Activated CD8-positive, alpha-beta T cell treated with anti-CD3 and anti-CD28 coated beads for 36 hours (primary cell): ENCODE measurements at places on chromosomes 12 and 14. TPM values are rescaled to one million over a fixed set of nuclear protein-coding genes. Genes with fewer than 3 reads are reported as not detected.

GRCh38 chr12:65656891-65657351, 167.4 kb upstream of the HMGA2 start:
- H3K4me3 ChIP-seq, result no peak overlapping the region
- peaks cover 37% of the 10 kb centered on the region for H3K27me3 ChIP-seq
- H3K4me1 ChIP-seq, result peaks cover 24% of the 10 kb centered on the region
- no peak overlapping the region for H3K27ac ChIP-seq
- peak; percentile 42 for DNase-seq
- H3K36me3 ChIP-seq, result no peaks in the 10 kb centered on the region

DNA sequence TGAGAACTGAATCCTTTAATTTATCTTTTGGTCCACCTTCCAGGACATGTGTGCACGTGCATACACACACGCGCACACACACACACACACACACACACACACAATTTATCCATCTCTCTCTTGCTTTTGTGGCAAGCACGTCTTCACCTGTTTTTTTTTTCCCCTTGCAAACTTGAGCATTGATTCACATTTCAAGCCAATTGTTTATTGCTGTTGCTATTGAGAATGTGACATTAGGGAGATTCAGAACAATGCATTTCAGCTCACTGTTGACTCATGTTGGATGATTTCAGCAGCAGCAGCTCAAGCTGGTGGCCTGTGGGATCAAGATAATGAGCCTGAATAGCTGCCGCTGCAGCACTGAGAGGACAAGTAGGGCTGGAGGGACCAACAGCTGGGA, 128.9 kb downstream of the SNAPC1 start:
- H3K4me3 ChIP-seq, result no peak overlapping the region
- peaks cover 9% of the 10 kb centered on the region for H3K4me1 ChIP-seq
- no peak for DNase-seq
- H3K27ac ChIP-seq, result no peak overlapping the region

DNA sequence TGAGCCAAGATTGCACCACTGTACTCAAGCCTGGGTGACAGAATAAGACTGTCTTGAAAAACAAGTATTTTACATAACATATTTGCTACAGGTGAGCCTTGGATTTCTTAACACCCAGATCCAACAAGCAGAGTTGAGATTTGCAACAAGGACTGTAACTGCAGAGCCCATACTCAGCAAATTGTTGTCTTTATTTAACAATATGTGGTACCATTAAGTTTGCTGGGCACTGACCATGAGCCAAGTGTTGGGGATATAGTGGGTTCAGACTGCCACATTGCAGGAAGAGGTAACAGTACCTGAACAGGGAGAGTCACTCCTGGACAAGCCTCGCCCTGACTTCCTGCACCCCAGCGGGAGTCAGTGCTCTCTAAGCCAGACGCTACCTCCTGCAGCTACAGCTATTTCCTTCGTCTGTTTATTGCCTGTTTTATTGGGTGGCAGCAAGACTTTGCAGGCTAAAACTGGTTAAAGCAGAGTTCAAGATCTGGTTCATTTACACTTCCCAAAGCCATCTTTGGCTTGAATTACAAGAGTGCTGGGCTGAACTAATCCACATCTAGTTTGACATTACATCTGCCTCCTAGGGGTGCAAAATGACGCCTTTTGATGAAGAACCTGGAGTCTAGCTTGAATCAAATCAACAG, 12.5 kb downstream of the AHSA1 start:
- H3K4me3 ChIP-seq, result no peak overlapping the region
- no peak overlapping the region for H3K27ac ChIP-seq
- no peaks in the 10 kb centered on the region for H3K4me1 ChIP-seq

GRCh38 chr14:34069854-34070582, 119.1 kb upstream of the EGLN3 start:
- no peaks in the 10 kb centered on the region for H3K4me1 ChIP-seq
- H3K36me3 ChIP-seq, result no peaks in the 10 kb centered on the region
- no peak overlapping the region for H3K27ac ChIP-seq
- DNase-seq, result no peak

- no peak for DNase-seq
- H3K27ac ChIP-seq, result no peak overlapping the region
- peaks cover 12% of the 10 kb centered on the region for H3K27me3 ChIP-seq
- no peak overlapping the region for H3K4me3 ChIP-seq
These were observed 37.5 kb downstream of the CDC42BPB start for GRCh38 chr14:103019826-103020225.

DNA sequence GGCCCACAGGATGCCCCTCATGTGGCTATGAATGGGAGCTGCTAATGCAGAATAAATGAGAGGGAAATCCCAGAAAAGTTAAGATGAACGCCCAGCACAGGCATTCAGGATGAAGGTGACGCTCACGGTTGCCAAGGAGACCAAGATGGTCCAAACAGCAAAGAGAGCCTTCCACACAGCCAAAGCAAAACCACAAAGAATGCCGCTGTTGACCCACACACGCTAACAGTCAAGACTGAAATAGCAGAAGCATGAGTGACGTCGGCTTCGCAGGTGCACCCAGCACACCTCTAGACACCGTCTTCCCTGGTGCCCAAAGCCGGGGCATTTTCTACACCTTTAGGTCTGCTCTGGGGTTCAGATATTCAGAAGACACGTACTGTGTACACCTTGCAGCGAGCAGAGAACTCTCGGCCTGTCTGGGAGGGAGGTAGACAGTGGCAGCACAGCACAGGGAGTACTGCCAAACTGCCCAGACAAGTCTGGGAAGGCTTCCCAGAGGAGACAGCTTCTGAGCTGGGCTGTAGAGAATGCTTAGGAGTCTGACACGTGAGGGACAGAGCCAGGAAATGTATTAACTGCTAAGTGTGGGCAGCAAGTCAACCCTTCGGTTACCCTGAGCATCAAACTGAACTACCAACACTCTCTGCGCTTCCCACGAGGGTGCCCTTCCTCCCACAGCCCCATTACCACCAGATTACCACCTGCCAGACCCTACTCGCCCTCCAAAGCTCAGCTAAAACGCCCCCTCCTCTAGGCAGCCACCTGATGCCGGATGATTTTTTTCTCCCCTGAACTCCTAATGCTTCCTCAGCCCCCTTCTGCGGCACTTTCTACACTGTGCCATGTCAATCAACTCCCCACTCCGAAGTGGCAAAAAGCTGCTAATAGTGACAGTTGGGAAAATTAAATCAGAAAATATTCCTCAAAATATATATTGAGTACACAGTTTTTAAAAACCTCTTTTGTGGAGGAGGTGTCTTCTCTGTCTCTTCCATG, 50.1 kb downstream of the CCDC88C start:
- peak overlapping the region; percentile 83 for H3K27ac ChIP-seq
- DNase-seq, result peak; percentile 82
- no peaks in the 10 kb centered on the region for H3K27me3 ChIP-seq
- peaks cover 4% of the 10 kb centered on the region for H3K36me3 ChIP-seq

DNA sequence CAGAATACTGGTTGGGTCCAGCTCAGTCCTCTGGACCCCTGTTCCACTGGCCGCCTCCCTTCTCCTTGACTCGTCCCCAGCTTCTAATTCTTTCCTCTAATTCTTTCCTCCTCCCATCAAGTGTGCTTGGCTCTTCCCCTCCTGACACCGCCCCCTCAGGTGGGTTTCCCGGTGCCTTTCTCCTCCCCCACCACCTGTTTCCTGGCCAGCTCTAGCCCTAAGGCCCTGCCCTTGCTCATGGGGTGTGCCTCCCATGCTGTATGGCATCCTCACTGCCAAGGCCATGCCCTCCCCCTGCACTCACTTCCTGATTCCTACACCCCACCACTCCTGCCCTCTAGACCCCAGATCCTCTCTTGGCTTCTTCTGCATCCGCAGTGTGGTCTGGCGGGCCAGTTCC, 12.1 kb upstream of the EML1 start:
- H3K27ac ChIP-seq, result no peak overlapping the region
- no peaks in the 10 kb centered on the region for H3K4me1 ChIP-seq
- DNase-seq, result no peak
- peaks cover 29% of the 10 kb centered on the region for H3K27me3 ChIP-seq
- H3K4me3 ChIP-seq, result no peak overlapping the region
- no peaks in the 10 kb centered on the region for H3K36me3 ChIP-seq

GRCh38 chr12:127041985-127042625, 1224.9 kb upstream of the TMEM132C start:
- no peaks in the 10 kb centered on the region for H3K4me1 ChIP-seq
- DNase-seq, result no peak
- peaks cover 2% of the 10 kb centered on the region for H3K27me3 ChIP-seq
- H3K36me3 ChIP-seq, result no peaks in the 10 kb centered on the region
- H3K27ac ChIP-seq, result no peak overlapping the region

DNA sequence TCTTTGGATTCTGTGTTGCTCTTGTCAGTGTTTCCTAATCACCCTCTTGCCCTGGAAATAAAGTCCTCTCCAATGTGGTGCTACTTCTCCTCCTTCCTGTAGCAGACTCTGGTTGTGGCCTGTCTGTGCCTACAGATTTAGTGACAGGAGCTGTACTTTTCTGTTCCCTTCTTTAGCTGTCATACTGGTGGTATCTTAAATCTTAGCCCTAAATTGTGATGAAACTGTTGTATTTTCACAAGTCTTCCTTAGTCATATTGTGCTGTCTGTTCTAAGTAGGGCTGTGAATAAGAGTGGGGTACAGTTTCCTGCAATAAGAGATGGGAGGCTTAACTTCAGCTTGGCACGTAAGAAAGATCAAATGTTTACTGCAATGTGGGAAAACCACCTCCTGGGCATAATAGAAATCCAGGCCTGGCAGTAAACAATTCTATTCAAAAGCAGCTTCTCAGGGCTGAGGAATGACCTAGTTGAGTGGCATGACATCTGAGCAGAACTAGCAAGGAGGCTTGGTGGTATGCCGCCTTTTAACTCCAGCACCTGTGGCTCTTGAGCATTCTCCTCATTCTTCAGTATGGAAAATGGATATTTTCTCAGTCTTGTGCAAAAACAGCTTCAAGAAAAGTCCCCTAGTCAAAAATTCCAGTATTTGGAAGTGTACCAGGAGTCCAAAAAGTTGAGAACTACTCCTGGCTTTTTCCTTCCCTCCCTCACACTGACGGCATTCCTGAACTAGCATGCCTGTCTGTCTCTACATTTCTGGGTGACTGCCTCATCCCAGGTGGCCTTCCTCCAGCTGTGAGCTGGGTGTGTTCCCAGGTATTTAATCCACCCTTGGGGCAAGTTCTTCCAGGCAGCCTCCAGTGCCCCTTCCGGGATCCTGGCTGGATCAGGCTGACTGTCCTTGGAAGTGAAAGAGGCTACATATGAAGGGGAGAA, 19.5 kb downstream of the ANO6 start:
- H3K27ac ChIP-seq, result peak overlapping the region; percentile 83
- no peak overlapping the region for H3K4me3 ChIP-seq
- no peaks in the 10 kb centered on the region for H3K27me3 ChIP-seq
- no peak for DNase-seq
- peaks cover 8% of the 10 kb centered on the region for H3K36me3 ChIP-seq

DNA sequence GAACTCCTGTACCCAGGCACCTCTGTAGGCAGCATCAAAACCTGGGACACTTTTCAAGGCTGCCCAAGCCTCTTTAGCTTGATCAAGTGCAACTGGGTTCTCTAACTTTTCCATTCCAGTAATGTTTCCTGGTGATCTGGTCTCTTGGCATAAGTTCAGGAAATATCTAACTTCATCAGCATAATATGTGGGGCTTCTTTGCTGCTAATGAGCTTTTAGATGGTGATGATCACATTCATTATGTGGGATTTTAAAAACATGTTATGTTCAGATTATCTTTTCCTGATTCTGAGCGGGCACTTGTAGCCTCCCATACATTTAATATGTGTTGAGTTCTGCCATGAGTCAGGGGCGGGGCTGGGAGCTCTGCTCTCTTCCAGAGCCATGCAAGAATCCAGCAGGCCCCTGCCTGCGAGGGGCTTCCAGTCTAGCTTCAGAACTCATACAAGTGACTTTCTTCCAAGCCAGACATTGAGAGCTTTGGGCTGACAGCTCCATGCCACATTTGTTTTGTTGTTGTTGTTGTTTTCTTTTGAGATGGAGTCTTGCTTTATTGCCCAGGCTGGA, 39.5 kb upstream of the RIN3 start:
- no peaks in the 10 kb centered on the region for H3K36me3 ChIP-seq
- peaks cover 10% of the 10 kb centered on the region for H3K4me1 ChIP-seq
- no peak for DNase-seq
- H3K4me3 ChIP-seq, result no peak overlapping the region

- no peak for DNase-seq
- peaks cover 4% of the 10 kb centered on the region for H3K27me3 ChIP-seq
- H3K36me3 ChIP-seq, result no peaks in the 10 kb centered on the region
- H3K4me3 ChIP-seq, result no peak overlapping the region
- H3K4me1 ChIP-seq, result peaks cover 24% of the 10 kb centered on the region
- no peak overlapping the region for H3K27ac ChIP-seq
These were observed 16.4 kb upstream of the PLEKHH1 start for GRCh38 chr14:67516676-67517075.

DNA sequence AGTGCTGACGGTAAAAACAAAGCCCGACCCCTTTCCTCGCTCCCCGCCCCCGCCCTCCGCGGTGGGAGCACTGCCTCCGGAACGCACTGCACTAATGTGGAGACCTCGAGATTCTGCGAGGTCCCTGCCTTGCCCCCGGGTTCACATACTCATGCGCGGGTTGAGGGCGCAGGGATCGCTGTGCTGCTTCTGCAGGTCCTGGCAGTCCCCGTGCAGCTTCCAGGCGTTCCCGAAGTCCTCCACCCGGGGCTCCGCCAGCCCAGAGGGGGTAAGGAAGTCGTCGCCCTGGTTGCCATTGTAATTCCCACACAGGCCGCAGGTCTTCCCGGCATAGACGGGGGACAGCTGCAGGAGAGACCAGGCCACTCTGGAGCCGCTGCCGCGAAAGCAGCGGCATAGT, 66.8 kb downstream of the VWF start:
- H3K27ac ChIP-seq, result no peak overlapping the region
- no peak for DNase-seq
- no peak overlapping the region for H3K4me3 ChIP-seq
- no peaks in the 10 kb centered on the region for H3K36me3 ChIP-seq
- H3K4me1 ChIP-seq, result peaks cover 5% of the 10 kb centered on the region
- H3K27me3 ChIP-seq, result no peaks in the 10 kb centered on the region

- no peaks in the 10 kb centered on the region for H3K36me3 ChIP-seq
- no peak overlapping the region for H3K4me3 ChIP-seq
- H3K27me3 ChIP-seq, result no peaks in the 10 kb centered on the region
- H3K4me1 ChIP-seq, result no peaks in the 10 kb centered on the region
- H3K27ac ChIP-seq, result no peak overlapping the region
- DNase-seq, result no peak
These were observed 86.1 kb downstream of the MYF5 start for GRCh38 chr12:80802652-80803400.

- no peak overlapping the region for H3K27ac ChIP-seq
- no peaks in the 10 kb centered on the region for H3K4me1 ChIP-seq
- DNase-seq, result no peak
- H3K27me3 ChIP-seq, result no peaks in the 10 kb centered on the region
- H3K36me3 ChIP-seq, result no peaks in the 10 kb centered on the region
- H3K4me3 ChIP-seq, result no peak overlapping the region
These were observed 71.7 kb downstream of the TGFB3 start for GRCh38 chr14:75910048-75910447.

The ARHGAP9 gene
- 128 TPM for total RNA-seq

The MANSC4 gene
- not detected for total RNA-seq

The DDN gene
- total RNA-seq, result 1.2 TPM

The PRR4 gene
- 3.2 TPM for total RNA-seq

The GDF11 gene
- 9.3 TPM for total RNA-seq

The RNASE3 gene
- not detected for total RNA-seq

The ANO4 gene
- total RNA-seq, result not detected
